ENCODE measurements at places on chromosomes 4 and X. TPM values are rescaled to one million over a fixed set of nuclear protein-coding genes. Genes with fewer than 3 reads are reported as not detected.
A peak's percentile ranks its signal among the peaks of the same experiment; 100 is the strongest.

DNA sequence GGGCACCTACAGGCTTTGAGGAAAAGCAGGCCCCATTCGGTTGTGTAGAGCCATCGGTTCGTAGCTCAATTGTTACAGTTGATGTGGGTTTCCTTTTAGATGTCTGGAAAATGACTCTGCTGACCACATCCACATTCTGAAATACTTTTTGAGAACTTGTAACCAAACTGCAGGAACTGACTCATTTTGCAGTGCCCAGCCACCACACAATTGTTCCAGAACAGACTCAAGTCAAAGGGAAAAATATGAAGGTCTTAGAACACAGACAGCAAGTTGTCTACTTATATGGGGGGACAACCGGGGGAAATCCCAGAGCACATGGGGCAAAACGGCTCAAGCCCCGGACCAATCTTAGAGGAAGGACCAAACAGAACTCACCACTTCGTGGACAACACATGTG lies 557.6 kb upstream of the DIPK2B start:
- no peak for DNase-seq

BCORL1 gene
- 6.1 TPM for total RNA-seq

- no peak for DNase-seq
These were observed 189.6 kb downstream of the TENM3 start for GRCh38 chr4:182432819-182433218.

GRCh38 chr4:3294401-3295241 lies 1.8 kb downstream of the RGS12 start:
- DNase-seq, result peak; percentile 94

- DNase-seq, result no peak
These were observed 13.1 kb downstream of the RBM10 start for GRCh38 chrX:47158131-47158530.

- no peak for DNase-seq
These were observed 149.7 kb downstream of the RRAGB start for GRCh38 chrX:55867181-55867651.

FGF5 gene
- not detected for total RNA-seq

- DNase-seq, result no peak
These were observed 29.0 kb upstream of the CCNG2 start for GRCh38 chr4:77127837-77128621.

DNA sequence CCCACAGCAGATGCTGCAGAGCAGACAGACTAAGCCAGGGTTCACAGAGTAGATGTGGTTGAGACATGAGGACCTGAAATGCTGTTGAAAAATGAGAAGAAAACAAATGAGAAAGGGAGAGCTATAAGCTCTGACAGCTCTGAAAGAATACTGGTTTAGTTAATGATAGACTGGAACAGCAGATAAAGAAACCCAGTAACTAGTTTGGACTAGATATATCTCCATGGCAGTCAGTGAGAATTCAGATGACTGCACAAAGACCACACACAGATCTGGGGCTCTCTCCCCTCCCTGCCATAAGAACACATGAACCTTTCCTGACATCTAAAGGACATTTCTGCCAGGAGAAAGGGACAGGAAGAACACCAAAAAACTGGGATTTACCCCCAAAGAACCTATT lies 8.2 kb downstream of the NAA11 start:
- DNase-seq, result no peak

- DNase-seq, result no peak
These were observed 337.7 kb downstream of the BMPR1B start for GRCh38 chr4:95095348-95095974.

DNA sequence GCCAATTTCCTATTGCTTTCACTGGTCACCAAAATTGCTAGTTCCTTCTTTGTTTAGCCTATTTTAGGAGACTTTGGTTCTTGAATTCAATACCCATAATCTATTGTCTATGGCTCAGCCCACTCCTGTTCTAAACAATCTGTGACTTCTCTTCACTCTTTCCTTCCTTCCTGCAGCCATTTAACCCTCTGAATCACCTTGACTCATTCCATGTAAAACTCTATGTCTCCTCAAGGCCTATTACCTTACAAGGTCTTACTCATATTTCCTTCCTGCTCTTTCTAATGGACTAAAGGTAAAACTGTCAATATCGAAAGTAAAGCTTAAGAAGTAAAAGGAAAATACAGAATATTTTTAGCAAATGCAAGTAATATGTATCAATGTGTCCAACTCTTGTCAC lies 301.6 kb downstream of the ARHGAP24 start:
- DNase-seq, result no peak

DNA sequence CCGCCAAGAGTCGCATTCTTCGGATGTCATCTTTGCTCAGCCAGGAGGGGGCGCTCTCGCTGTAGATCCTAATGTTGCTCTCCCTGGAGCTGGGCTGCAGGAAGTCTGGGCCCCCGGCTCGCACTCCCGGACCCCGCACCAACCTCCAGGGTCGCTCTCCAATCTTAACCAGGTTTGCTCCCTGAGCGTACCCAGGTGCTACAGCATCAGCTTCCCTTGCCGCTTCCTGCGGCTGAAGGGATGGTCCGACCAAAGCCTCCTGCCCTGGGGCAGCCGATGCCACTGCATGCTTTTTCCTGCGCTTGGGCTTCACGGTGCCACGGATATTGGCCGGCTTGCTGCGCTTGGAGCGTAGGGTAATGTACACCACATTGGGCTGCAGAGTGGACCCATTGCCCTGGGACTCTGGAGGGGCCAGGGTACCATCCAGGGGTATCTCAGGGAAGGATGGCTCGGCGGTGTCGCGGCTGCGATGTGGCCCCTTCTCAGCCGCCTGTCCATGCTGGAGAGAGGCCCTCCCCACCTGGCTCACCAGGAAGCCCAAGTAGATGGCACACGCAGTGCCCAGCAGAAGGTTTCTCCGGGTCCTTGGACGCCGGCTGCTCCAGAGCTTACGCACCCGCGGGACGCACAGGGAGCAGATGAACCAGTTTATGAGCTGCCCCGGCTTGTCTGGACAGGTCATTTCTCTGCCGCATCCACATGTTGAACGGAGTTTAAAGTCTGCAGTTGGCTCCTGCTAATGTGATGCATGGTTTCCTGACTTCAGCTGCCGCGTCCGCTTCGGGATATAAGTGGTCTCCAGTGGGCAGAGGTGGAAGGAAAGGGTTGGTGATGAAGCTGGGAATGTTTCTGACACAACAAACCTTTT lies 1.9 kb downstream of the GASK1B start:
- DNase-seq, result no peak

GRCh38 chrX:53028678-53029077 lies 19.9 kb upstream of the GPR173 start:
- no peak for DNase-seq

CXCL8 gene
- 0.49 TPM for total RNA-seq

DNA sequence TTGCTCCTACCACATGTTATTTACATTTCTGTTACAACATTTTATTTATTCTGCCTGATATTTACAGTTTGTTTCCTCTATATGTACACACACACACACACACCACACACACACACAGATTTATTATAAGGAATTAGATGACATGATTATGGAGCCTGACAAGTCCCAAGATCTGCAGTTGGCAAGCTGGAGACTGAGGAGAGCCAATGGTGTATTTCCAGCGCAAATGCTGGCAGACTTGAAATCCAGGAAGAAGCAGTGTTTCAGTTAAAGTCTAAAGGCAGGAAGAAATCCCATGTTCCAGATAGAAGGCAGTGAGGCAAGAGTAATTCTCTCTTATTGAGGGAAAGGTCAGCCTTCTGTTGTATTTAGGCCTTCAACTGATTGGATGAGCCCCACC lies 1.8 kb upstream of the KLHL4 start:
- DNase-seq, result no peak

PAGE1 gene
- total RNA-seq, result not detected

SLC10A6 gene
- total RNA-seq, result 28.2 TPM

PLRG1 gene
- 41.3 TPM for total RNA-seq

- DNase-seq, result no peak
These were observed 221.6 kb downstream of the AFAP1 start for GRCh38 chr4:7717946-7718490.

DNA sequence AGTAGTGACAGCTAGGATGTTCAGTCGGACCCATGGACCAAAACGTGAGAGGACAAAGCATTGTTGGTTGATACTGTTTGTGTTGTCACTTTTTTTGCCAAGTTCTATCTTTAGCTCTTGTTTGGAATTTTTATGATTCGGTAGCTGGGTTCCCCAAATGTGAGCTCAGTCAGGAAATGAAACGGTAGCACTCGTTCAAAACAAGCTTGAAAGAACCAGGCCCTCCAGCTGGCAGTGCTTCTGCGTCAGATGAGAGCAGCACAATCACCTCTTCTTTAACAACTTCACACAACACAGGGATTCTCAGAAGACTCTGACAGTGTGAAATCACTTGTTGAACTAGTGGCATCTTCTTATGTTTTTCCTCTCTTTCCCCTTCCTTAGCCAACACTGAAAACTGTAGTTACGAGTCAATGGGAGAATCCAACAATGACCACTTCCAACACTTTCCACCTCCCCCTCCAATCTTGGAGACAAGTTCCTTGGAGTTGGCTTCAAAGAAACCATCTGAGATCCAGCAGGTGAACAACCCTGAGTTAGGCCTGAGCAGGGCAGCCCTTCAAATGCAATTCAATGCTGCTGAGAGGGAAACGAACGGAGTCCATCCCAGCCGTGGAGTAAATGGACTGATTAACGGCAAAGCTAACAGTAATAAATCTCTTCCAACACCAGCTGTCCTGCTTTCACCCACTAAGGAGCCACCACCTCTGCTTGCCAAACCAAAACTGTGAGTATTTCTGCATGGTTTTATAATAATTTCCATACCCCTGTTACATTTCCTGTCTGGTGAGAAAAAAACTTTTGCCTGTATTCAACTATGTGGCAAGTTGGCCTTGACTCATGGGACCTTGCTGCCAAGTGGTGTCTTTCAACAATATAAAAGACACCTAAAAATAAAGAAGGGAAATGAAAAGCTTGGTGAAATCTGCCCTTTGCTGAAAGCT lies 214.6 kb downstream of the PALLD start:
- DNase-seq, result no peak

DNA sequence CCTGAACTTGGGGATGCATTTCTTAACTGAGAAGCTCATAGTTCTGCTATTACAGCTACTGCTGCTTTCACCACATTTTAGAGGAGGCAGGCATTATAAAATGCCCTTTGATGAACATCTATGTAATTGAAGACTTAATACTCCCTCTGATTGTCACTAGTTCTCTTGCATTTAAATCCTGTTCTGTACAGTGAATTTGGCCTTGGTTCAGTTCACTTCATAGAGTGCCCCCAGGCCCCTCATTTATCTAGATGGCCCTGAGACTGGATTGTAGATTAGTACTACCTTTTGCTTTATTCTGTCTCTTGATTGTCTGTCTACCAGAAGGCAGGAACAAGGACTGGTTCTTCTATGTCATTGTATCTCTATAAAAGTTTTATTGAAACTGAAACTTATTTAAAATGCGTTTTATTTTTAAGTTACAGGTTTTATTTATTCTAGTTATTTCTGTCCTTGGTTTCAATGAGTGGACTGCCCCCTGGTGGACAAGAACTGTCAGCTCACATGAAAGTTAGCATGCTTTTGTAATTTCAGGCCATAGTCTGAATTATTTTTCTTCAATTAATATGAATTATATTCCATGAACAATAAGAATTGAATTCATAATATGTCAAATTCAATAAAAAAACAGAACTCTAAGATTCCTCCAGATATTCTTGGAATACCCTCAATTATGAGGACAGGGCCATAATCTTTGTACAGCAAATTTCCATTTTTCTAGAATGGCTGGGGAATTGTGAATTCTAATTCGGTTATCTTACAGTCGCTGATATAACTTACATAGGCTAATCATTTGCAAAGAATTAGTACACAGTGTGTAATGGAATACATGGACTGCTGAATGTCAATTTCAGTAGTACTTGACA lies 47.2 kb upstream of the TMEM33 start:
- no peak for DNase-seq

GRCh38 chr4:79472036-79472435 lies 64.0 kb upstream of the GK2 start:
- no peak for DNase-seq

JCHAIN gene
- 2.7 TPM for total RNA-seq

- DNase-seq, result no peak
These were observed 504.5 kb upstream of the FRG1 start for GRCh38 chr4:189436207-189436606.

- no peak for DNase-seq
These were observed 552.0 kb downstream of the STIM2 start for GRCh38 chr4:27412613-27413012.

CHRNA9 gene
- not detected for total RNA-seq

GRCh38 chr4:63693321-63693720 lies 715.9 kb downstream of the TECRL start:
- DNase-seq, result no peak

DNA sequence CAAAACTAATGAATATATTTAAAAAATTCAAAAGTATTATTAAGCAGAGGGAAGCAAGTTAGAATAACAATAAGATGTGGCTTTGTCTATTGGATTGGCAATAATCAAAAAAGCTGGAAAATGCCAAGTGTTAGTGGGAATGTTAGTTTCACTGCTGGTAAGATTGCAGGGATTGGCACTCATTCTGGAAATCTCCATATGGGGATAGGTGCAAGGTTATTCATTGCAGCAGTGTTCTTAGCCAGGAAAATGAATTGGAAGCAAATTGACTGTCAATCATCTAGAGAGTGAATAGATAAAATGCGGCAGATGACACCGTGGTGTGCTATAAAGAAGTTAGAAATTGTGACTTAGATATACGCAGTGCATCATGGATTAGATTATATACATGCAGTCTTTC lies 1615.5 kb upstream of the PCDH7 start:
- DNase-seq, result no peak

GRCh38 chr4:75655562-75655961 lies 17.6 kb downstream of the G3BP2 start:
- no peak for DNase-seq

GRCh38 chr4:64814616-64815015 lies 405.4 kb upstream of the TECRL start:
- no peak for DNase-seq

- DNase-seq, result no peak
These were observed 657.2 kb downstream of the ANKRD50 start for GRCh38 chr4:124055336-124055735.

GRCh38 chr4:100929758-100930157 lies 411.9 kb upstream of the EMCN start:
- no peak for DNase-seq

- DNase-seq, result no peak
These were observed 92.0 kb downstream of the APBB2 start for GRCh38 chr4:41122309-41122708.

DNA sequence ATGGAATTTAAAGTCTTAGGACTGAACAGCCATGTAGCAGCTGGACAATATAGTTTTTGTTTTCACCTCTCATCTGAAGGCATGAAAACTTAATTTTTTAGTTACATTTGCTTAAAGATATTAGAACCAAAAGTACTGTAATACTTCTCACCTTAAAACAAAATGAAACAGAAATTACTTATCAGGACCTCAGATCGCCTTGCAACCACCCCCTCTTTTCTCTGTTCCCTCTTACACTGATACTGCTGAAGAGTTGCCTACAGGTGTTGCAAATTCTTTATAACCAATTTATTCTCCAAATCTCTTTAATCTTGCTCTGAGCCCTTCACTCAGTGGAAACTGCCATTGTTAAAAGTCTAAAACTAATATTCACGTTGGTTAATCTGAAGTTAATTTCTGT lies 145.0 kb downstream of the SPCS3 start:
- DNase-seq, result no peak

GRCh38 chrX:97743014-97743413 lies 859.3 kb downstream of the RPA4 start:
- DNase-seq, result no peak

- no peak for DNase-seq
These were observed 246.4 kb upstream of the SLC7A11 start for GRCh38 chr4:138488533-138488932.

Data from vagina (tissue), 2 donors.